ENCODE measurements at places on chromosomes 11 and 22. TPM values are rescaled to one million over a fixed set of nuclear protein-coding genes. Genes with fewer than 3 reads are reported as not detected.

DNA sequence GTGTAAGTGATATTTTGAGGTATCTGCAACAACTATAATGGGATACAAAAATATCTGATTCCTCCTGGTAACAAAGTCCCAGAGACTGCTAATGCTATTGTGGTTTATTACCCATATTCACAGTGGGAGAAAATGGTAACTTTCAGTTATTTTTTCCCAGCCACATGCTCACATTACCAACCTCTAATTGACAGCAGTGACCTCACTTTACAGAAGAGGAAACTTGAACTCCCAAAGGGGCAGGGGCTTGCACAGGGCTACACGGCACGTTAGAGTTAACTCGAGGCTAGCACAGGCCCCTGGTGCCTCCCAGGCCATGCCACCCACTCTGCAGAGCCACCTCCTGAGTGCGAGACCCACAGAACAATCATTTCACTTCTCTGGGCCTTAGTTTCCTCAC, 132.4 kb downstream of the TENM4 start:
- DNase-seq = no peak

RFPL1 gene
- total RNA-seq = not detected

- DNase-seq = no peak
Observed at GRCh38 chr11:84824624-84825023, 802.5 kb downstream of the DLG2 start.

DNA sequence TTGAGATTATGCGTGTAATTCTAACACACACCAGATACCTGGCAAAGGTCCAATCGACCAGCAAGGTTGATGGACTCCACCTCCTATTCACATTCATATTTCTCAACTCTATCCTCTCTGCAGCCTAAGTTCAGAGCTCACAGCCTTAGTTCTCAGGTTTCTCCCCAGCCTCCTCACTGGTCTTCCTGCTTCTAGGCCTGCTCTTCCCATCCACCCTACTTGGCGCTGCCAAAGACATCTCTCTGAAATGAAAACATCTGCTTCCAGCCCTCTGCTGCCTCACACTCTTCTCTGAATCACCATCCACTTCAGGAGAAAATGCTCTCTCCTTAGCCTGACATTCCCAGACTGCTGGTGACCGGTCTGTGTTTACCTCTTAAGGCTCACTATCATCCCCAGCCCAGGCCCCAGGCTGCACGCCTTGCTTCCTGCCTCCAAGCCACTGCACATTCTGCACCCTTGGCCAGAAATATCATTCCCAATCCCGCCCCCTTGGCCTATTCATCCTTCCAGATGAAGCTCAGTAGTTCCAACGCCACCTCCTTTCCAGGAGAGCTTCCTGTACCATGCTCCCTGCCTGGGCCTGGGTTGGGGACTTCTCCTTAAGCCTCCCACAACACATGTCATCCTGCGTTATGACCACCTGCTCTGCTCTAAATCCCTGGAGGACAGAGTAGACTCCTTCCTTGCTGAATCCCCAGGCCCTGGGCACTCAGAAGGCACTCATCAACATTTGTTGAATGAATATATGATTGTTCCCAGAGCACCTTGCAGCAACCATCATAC, 3.5 kb downstream of the ARRB1 start:
- DNase-seq = peak; percentile 48
